ENCODE measurements at places on chromosomes 16 and 17.

DNA sequence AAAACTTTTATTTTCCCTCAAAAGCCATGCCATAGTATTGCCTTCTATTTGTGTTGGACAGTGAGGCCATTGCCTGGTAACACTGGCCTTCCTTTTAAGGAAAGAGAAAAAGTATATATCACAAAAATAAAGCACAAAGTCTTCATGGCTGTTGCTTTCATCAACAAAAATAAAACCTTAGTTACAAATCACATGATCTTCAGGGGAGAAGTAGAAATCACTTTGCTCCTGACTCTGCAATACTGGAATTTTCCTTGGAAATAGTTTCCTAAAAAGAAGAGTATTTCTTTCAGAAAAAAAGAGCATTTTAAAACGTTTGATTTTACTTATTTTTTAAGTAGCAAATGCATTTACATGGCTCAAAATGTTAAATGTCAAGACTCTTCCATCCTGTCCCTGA is 41.9 kb downstream of the FAM20A start:
- H3K4me3 ChIP-seq: no peak overlapping the region
- peaks cover 22% of the 10 kb centered on the region for H3K4me1 ChIP-seq
- H3K27ac ChIP-seq: no peak overlapping the region
- DNase-seq: no peak

- H3K36me3 ChIP-seq: peaks cover 64% of the 10 kb centered on the region
- H3K27me3 ChIP-seq: no peaks in the 10 kb centered on the region
- H3K27ac ChIP-seq: no peak overlapping the region
Measured at GRCh38 chr16:28105954-28106353, 42.4 kb upstream of the GSG1L start.

DNA sequence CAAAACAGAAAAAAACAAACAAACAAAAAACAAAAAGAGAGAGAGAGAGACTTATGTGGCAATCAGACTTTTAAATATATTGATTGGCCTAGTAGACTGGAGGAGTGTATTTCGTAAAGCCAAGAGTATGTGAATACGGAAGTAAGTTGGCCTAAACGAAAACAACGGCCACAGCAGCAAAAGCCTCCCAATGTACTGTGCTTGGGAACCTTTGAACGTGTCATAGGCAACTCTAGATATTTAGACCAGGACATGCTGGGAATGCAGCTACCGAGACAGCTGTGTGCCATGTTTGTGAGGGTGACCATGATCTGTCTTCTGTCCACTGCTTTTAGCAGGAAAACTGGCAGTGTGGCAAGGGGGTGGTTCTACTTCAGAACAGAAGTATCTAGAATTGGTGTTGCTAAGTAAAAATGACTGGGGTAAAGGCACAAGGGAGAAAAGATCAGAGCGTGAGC is 7.4 kb downstream of the MAF start:
- no peak overlapping the region for H3K27ac ChIP-seq
- no peak for DNase-seq
- no peak overlapping the region for H3K4me3 ChIP-seq
- H3K4me1 ChIP-seq: peaks cover 42% of the 10 kb centered on the region
- no peaks in the 10 kb centered on the region for H3K36me3 ChIP-seq
- no peaks in the 10 kb centered on the region for H3K27me3 ChIP-seq

GRCh38 chr17:81923302-81924260 is 4.0 kb downstream of the MAFG start:
- H3K27ac ChIP-seq: peak overlapping the region; percentile 50
- H3K36me3 ChIP-seq: peaks cover 17% of the 10 kb centered on the region
- peaks cover 54% of the 10 kb centered on the region for H3K4me1 ChIP-seq
- peak overlapping the region; percentile 62 for H3K4me3 ChIP-seq

DNA sequence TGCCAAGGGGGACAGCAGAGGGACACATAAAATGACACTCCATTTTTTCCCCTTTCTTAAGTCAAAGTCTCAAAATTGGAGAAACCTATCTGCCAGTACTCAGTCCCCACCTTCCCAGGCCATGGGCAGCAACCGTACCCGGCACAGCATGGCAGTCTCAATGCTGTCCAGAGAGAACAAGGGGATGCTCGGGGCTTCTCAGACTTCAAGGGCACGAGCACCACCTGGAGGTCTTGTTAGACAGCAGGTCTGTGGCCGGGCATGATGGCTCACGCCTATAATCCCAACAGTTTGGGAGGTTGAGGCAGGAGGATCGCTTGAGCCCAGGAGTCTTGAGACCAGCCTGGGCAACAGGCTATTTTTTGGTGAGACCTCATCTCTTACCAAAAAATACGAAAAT is 3.2 kb downstream of the DNAH17 start:
- no peak overlapping the region for H3K4me3 ChIP-seq
- no peaks in the 10 kb centered on the region for H3K36me3 ChIP-seq
- no peak for DNase-seq
- no peaks in the 10 kb centered on the region for H3K27me3 ChIP-seq
- H3K4me1 ChIP-seq: no peaks in the 10 kb centered on the region

DNA sequence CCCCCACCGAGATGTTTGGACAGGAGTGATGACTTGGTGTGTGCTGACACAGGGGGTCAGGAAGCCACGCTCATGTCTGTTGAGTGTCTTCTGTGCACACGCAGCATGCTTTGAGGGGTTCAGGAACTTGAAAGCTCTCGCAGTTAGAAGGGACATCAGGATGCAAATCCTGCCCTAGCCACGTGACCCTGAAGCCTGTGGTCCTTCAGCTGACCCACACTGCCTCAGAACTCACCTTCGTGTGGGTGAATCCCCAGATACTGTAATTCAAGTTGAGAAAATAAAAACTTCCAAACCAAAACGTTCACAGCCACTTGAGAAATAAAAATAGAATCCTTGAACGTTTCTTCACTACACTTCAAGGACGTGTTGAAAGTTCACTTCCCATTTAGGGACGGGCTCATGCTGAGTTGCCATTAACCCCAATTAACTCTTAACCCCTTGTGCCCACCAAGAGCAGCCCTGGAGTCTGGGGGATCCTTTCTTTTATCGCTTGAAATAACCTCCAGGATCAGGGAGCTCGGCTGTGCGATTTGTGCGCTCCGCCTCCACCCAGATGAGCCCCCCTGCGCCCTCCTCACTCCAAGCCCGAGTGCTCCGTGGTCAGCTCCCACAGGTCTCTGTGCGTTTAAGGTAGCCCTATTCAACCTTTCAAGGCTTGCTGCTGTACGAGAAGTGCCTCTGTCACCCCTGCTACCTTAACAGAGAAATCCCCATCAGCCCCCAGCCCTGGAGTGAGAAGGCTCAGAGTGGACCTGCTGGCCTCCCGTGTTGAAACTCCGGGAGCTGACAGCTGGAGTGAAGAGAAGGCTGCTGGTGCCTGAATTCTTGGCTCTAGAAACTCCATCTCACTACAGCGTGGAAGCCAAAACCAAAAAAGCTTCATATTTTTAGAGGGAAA is 36.2 kb upstream of the NAT9 start:
- H3K4me3 ChIP-seq: no peak overlapping the region
- H3K36me3 ChIP-seq: no peaks in the 10 kb centered on the region
- H3K27me3 ChIP-seq: no peaks in the 10 kb centered on the region

GRCh38 chr16:58116081-58116480 is 13.1 kb downstream of the CFAP20 start:
- peaks cover 39% of the 10 kb centered on the region for H3K36me3 ChIP-seq
- H3K27ac ChIP-seq: no peak overlapping the region
- DNase-seq: no peak
- H3K4me1 ChIP-seq: peaks cover 33% of the 10 kb centered on the region
- H3K4me3 ChIP-seq: no peak overlapping the region
